HAP-1 (cell line): ENCODE measurements at places on chromosomes 4 and X.

DNA sequence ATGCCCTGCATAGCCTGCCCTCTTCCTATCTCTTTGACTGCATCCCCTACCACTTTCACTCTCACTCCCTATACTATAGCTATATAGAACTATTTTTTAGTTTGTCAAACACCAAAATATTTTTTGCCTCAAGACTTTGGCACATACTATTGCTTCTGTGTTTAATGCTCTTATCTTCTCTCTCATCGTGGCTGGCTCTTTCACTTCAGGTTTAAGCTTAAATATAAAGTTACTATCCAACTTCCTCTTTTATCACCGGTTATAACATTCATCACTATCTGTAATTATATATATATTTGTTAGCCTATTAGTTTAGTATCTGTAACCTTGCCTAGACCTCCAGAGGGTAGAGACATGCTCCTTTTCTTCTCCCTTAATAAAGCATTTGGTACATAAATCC is 11.5 kb upstream of the HMGB2 start:
- no peak for DNase-seq

DNA sequence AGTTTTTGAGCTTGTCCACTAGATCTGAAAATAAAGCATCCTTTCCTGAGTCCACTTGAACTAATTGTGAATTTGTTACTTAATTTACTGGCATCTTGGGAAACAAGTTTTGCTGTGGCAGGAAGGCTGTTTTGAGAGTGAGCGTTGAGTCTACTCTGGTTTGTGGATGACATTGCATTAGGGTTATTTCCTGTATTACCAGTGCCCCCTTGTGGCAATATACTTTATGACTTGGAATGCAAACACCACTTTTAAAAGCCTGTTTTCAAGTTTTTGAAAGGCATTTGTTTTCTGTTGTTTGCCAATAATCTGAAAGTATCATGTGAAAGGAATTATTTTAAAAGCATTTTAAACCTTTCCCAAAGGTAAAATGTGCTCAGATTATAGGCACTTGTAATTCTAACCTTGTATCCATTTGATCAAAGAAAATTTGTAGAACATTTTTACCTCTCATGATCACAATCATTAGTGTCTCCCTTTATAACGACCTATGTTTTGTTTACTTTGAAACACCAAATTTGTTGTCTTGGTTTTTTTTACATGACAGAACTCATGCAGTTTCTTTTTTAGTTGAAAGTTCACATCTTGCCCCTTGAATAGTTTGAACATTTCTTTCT is 18.0 kb upstream of the CYP2U1 start:
- peak; percentile 64 for DNase-seq

DNA sequence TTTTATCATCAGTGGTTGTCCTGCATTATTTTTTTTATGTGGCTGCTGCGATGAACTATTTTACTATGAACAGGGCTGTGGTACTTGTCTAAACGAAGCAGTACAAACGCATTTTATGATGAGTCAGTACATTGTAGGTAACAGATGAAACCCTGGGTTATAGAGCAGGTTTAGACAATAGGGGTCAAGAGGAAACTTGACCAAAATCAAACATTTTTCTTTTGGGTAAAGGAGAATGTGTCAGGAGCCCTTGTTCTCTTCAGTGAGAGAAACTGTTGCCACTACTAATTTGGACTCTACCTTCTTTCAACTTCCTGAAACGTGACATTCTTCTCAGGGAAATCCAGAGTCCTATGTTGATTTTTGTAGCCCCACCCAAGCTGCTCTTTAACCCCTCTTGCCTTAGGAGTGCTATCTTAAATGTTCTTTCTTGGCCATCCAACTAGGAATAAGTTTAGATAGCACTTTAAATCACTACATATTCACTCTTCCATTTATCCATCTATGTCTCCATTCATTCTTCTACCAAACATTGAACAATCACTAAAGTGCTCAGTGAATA is 415.8 kb upstream of the NR3C2 start:
- DNase-seq, result no peak

DNA sequence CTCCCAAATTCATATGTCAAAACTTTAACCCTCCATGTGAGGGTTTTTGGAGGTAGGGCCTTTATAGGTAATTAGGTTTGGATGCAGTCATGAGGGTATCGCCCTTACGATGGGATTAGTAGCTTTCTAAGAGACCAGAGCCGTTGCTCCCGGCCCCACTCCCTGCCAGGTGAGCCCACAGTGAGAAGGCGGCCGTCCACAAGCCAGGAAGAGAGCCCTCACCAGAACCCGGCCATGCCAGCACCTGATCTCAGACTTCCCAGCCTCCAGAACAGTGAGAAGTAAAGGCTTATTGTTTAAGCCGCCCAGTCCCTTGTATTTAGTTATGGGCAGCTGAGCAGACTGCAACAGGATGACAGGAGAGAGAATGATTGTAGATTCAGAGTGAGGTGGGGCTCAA is 40.8 kb downstream of the DCTD start:
- no peak for DNase-seq

DNA sequence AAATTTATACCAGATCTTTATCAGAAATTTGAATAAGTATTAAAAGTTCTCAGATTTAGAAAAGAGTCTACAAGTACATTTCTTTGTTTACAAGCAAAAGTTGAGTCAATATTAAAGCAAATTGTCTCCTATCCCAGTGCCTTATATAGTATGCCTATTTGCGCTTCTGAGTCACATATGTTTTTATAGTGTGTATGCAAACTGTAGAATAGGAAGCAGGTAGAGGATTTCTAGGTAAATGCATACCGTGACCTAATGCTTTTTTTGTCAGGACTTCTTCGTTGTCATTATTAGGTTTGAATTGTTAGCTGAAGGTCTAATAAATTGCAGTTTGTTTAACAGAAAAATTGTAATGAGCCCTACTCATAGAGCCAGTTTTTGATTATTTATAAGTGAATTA is 22.2 kb downstream of the CEP44 start:
- no peak for DNase-seq

- no peak for DNase-seq
These were observed 334.9 kb downstream of the IL1RAPL1 start for GRCh38 chrX:28922106-28922505.
